HCT116 (cell line): ENCODE measurements at places on chromosomes 3 and 15.

DNA sequence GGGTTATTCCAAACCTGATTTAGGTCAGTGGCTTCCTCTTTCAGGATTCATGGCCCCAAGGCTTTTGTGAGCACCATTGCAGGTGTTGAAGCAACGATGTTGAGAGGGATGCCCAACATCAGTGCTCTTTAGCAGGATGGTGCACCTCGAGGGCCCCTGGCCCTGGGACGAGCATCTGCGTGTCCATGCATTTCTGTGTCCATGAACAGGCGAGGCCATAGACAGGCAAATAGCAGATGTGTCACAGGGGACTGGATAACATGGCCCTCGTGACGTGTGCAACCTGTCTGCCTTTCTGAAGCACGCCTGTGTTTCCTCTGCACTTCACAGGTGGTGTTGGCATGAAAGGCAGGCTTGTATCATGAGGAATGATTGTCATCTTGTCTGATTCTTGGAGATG, 132.3 kb downstream of the SNRPN start:
- no peaks in the 10 kb centered on the region for H3K4me1 ChIP-seq
- H3K27ac ChIP-seq, result no peak overlapping the region
- no peak for DNase-seq
- H3K36me3 ChIP-seq, result no peaks in the 10 kb centered on the region
- no peak overlapping the region for H3K4me3 ChIP-seq

GRCh38 chr3:49378249-49378895, 20.2 kb upstream of the GPX1 start:
- peak overlapping the region; percentile 45; the same call in 1 of the 2 replicates for H3K27ac ChIP-seq
- no peak for DNase-seq
- no peak overlapping the region for H3K4me3 ChIP-seq
- H3K36me3 ChIP-seq, result peaks cover 17% of the 10 kb centered on the region; the same call in 1 of the 2 replicates
- peaks cover 28% of the 10 kb centered on the region for H3K4me1 ChIP-seq
- H3K27me3 ChIP-seq, result no peaks in the 10 kb centered on the region

DNA sequence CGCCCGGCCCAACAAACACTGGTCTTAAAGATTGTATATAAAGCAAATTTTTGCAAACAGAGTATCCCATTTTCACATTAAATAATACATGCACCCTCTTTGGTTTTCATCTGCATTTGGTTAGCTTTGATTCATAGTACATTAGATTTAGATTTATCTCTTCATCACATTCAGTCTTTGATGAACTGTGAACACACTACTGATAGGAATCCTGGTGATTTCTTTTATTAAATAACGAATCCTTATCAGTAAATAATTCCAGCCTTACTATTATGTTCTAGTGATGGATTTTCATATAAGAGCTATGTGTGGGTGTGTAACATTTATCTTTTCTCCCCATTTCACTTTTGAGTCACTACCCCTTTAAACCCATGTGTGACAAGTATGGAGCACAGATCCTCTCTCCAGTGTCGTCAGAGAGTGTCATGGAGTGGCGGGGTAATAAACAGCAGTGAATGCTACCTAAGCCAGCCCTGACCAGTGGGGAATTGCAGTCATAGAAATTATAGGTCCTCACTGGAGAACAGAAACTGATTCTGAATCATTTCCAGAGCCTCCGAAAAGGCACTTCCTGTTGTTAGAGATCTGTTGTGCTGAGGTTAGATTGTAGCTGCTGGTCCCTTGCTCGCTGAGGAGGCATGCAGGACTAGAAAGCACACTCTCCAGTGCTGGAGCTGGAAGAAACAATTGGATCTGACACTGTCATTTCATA, 22.0 kb downstream of the SLC7A14 start:
- DNase-seq, result no peak
- H3K4me3 ChIP-seq, result no peak overlapping the region
- H3K27ac ChIP-seq, result no peak overlapping the region
- no peaks in the 10 kb centered on the region for H3K27me3 ChIP-seq
- H3K36me3 ChIP-seq, result no peaks in the 10 kb centered on the region

DNA sequence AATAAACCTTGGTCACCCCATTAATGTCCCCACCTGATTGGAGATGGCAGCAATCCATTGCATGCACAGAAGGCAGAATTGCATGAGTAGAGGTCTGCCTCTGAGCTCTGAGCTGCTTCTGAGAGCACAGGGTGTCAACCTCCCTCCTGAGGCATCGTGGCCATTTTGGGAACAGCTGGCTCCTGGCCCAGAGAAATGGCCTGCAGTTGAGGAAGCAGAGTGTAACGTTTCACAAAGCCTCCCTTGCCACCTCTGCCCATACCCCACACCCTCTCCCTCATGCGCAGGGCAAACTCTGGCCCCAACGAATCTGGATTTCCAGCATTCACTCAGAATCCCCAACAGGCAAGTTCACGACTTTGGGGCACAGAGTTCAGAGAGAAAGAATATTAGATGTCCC, 198.9 kb downstream of the ADAMTS9 start:
- H3K36me3 ChIP-seq, result no peaks in the 10 kb centered on the region
- no peak for DNase-seq
- H3K27me3 ChIP-seq, result peaks cover 9% of the 10 kb centered on the region
- H3K27ac ChIP-seq, result no peak overlapping the region

- H3K27me3 ChIP-seq, result no peaks in the 10 kb centered on the region; the same call in 1 of the 2 replicates
- no peak overlapping the region for H3K27ac ChIP-seq
- H3K4me3 ChIP-seq, result no peak overlapping the region
- no peak for DNase-seq
Measured at GRCh38 chr15:91694831-91695210, 158.7 kb upstream of the SLCO3A1 start.

DNA sequence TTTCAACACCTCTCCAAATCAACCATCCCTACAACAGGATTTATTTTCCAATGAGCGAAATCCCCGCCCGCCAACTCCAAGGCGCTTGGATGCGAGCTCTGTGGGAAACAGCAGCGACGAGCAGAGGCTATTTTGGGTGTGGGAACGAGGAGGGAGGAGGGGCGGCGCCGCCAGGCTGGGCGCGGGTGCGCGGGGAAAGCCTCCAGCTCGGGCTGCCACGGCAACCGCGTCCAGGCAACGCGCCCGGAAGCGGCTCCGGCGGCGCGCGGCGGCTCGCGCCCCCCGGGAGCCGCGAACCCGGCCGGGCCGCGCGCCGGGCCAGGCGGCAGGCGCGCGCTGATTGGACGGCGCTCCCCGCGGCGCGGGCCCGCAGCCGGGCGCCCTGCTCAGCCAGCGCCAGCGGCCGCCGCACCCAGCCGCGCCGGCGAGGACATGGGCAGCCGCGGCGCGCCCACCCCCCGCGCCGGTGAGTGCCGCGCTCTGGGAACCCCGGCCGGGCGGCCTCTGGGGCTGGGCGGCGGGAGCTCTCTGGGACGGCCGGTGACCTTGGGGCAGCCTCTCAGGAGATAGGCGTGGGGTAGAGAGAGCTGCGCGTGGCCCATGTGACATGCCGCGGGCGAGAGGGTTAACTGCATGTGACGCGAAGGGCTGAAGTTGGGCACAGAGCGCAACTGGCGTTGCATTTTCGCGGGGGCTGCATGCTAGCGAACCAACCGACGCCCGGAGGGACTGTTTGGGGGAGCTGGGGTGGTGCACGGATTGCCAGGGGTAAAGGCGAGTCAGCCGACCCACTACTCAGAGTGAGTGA, at the start of gene FAM81A:
TSS of gene FAM81A (plus strand) at position 370 of the 808 bp plus-strand sequence. CDS start 20,441 bp downstream, outside the sequence.
- H3K36me3 ChIP-seq, result no peaks in the 10 kb centered on the region
- no peaks in the 10 kb centered on the region for H3K27me3 ChIP-seq
- peak; percentile 36 for DNase-seq
- H3K4me1 ChIP-seq, result peaks cover 18% of the 10 kb centered on the region

DNA sequence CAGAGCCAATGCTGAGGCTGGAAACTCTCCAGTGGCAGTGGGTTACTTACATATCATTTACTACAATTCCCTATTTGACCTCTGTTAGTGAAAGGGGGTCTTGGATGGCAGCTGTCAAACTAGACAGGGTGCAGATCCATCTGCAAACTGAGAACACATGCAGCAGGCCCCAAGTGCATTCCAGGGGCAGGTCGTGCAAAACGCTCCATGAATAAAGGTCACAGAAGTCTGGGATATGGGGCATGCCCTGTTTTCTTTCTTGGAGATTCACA, 25.0 kb upstream of the RAD18 start:
- H3K4me3 ChIP-seq, result no peak overlapping the region
- no peak overlapping the region for H3K27ac ChIP-seq

- no peak overlapping the region for H3K27ac ChIP-seq
- no peak for DNase-seq
- no peaks in the 10 kb centered on the region for H3K4me1 ChIP-seq
- no peaks in the 10 kb centered on the region for H3K36me3 ChIP-seq
Measured at GRCh38 chr3:32813180-32813579, 4.6 kb upstream of the TRIM71 start.

- no peaks in the 10 kb centered on the region for H3K4me1 ChIP-seq
- no peak overlapping the region for H3K27ac ChIP-seq
- DNase-seq, result no peak
- no peaks in the 10 kb centered on the region for H3K27me3 ChIP-seq
Measured at GRCh38 chr3:103167850-103168249, 733.0 kb downstream of the ZPLD1 start.

- DNase-seq, result no peak
- no peak overlapping the region for H3K4me3 ChIP-seq
- no peaks in the 10 kb centered on the region for H3K36me3 ChIP-seq
- H3K27ac ChIP-seq, result no peak overlapping the region
Measured at GRCh38 chr15:64944961-64945360, 33.3 kb downstream of the ANKDD1A start.
